Subcutaneous preadipocyte (primary cell): ENCODE measurements at places on chromosomes 6 and 20. TPM values are rescaled to one million over a fixed set of nuclear protein-coding genes. Genes with fewer than 3 reads are reported as not detected.

Gene PDE10A
- total RNA-seq, result 0.20 and 0.73 TPM in 2 replicates

Gene FAM217A
- not detected in 2 replicates for total RNA-seq

Gene BTN1A1
- total RNA-seq, result under 0.01 and 0.20 TPM in 2 replicates

Gene NRSN1
- total RNA-seq, result not detected in 2 replicates

Gene DLL1
- total RNA-seq, result 0.73 and 0.78 TPM in 2 replicates

Gene RBPJL
- not detected in 2 replicates for total RNA-seq

Gene HCRTR2
- total RNA-seq, result not detected in 2 replicates

Gene BPIFB1
- not detected in 2 replicates for total RNA-seq

Gene ALDH8A1
- 0.98 and 1.5 TPM in 2 replicates for total RNA-seq

Gene SLC17A1
- not detected in 2 replicates for total RNA-seq

Gene GTF3C6
- 38.7 and 46.7 TPM in 2 replicates for total RNA-seq

Gene ATP6V1G2
- total RNA-seq, result 1.8 TPM in 2 replicates

Gene OR2J1
- total RNA-seq, result not detected in 2 replicates

Gene PRND
- total RNA-seq, result not detected in 2 replicates

Gene LPA
- not detected in 2 replicates for total RNA-seq

Gene TULP1
- not detected in 2 replicates for total RNA-seq

Gene GPR63
- 0.37 and 0.98 TPM in 2 replicates for total RNA-seq

Gene WFDC5
- not detected in 2 replicates for total RNA-seq

Gene OTOR
- not detected in 2 replicates for total RNA-seq

Gene ACTL10
- total RNA-seq, result 1.5 and 3.9 TPM in 2 replicates

Gene ADGRF1
- total RNA-seq, result not detected in 2 replicates

Gene SLC52A3
- not detected in 2 replicates for total RNA-seq

Gene SLPI
- not detected in 2 replicates for total RNA-seq
